Hematopoietic multipotent progenitor cell treated with erythropoietin and hydrocortisone succinate and interleukin-3 and kit ligand, for 17 days (in vitro differentiated cells): ENCODE measurements at places on chromosomes 2 and 18.

GRCh38 chr2:97868986-97869721, 126.6 kb downstream of the TMEM131 start:
- no peak for DNase-seq

GRCh38 chr2:233938676-233939370, 21.6 kb downstream of the TRPM8 start:
- DNase-seq = no peak

GRCh38 chr2:46424937-46425336, 54.4 kb upstream of the TMEM247 start:
- DNase-seq = no peak

DNA sequence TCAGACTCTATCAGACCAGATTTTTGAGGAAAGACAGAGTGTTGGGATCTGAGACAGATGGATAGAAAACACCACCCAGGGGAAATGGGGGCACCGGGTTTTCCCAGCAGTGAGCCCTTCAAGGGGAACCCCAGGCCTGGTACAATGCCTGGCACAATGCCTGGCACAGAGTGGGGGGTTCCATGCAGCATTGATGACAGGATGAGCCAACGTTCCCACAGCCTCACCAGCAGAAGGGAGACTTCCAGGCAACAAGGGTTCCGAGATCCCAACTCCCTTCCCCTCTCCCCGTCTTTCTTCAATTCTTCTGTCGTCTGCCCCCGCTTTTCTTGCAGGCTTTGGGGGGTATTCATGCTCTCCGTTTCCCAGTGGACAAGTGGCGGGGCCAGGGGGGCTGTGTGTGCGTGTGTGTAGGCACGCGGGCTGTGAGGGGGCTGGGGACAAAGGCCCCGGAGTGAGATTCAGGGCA, 132.1 kb upstream of the HAAO start:
- DNase-seq = no peak

GRCh38 chr2:10524341-10524740, 76.2 kb upstream of the ODC1 start:
- no peak for DNase-seq
